NCI-H1417 treated with DMSO at 0.1 percent for 48 hours (cell line): ENCODE measurements at places on chromosomes 7 and 10.
A peak's percentile ranks its signal among the peaks of the same experiment; 100 is the strongest.

DNA sequence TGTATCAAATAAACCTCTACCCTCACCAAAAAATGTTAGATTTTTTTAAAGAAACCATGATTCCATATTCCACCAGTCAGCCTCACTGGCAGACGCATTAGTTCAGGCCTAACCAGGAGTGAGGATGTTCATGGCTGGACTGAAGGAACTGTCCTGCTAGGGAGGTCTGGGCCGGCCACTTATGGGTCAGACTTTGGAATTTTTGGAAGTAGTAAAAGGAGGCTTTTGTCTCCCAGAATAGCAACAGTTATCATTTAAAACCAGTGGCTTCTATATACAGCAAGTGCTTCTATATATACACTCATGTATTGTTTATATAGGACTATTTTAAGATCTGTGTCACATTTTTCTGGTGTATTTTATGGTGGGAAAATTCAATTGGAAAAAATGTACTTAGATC lies 120.5 kb downstream of the CNNM2 start:
- DNase-seq = no peak

GRCh38 chr7:24108906-24109376 lies 175.0 kb upstream of the NPY start:
- DNase-seq = no peak

GRCh38 chr10:16770670-16771069 lies 46.6 kb downstream of the RSU1 start:
- no peak for DNase-seq

DNA sequence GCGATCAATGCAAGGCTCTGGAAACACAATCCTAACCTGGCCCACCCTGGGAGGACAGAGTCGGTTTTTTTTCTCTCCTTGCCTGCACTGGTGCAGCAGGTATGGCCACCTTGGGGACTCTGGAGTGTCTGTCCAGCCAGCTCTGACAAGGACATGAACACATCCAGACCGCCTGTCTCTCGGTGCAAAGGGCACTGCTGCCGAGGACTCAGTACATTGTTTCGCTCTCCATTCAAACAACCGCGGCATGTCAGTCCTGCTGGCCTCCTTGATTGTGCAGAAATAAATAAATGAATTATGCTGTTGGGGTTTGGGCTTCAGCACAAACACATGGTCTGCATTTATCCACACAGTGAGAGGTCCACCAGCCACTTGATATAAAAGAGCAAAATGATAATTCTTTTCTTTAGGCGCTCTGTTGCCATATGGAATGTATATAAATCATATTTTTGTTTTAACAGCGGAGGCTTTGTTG lies 565.2 kb downstream of the KCNMA1 start:
- DNase-seq = no peak

- no peak for DNase-seq
These were observed 39.7 kb downstream of the RNF32 start for GRCh38 chr7:156680281-156680680.

GRCh38 chr10:7853226-7853842 lies 35.0 kb downstream of the TAF3 start:
- DNase-seq = no peak

GRCh38 chr10:110395350-110396283 lies 90.9 kb upstream of the SMNDC1 start:
- DNase-seq = no peak

DNA sequence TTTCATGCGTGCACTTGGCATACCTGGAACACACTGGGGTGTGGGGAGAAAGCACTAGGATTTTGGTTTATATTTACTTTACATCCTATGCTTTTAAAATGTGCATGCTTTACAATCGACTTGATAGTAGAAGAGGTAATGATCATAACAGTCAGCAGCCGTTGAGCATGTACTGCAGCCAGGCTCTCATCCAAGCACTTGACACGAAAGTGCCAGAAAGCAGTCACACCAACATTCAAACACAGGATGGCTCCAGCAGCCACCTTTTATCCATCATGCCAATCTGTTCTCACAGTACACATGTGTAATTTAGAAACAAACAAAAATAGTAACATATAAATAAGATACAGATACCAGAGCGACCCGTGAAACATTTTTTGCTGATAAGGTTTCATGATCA lies 1.2 kb upstream of the FAM241B start:
- DNase-seq = no peak

DNA sequence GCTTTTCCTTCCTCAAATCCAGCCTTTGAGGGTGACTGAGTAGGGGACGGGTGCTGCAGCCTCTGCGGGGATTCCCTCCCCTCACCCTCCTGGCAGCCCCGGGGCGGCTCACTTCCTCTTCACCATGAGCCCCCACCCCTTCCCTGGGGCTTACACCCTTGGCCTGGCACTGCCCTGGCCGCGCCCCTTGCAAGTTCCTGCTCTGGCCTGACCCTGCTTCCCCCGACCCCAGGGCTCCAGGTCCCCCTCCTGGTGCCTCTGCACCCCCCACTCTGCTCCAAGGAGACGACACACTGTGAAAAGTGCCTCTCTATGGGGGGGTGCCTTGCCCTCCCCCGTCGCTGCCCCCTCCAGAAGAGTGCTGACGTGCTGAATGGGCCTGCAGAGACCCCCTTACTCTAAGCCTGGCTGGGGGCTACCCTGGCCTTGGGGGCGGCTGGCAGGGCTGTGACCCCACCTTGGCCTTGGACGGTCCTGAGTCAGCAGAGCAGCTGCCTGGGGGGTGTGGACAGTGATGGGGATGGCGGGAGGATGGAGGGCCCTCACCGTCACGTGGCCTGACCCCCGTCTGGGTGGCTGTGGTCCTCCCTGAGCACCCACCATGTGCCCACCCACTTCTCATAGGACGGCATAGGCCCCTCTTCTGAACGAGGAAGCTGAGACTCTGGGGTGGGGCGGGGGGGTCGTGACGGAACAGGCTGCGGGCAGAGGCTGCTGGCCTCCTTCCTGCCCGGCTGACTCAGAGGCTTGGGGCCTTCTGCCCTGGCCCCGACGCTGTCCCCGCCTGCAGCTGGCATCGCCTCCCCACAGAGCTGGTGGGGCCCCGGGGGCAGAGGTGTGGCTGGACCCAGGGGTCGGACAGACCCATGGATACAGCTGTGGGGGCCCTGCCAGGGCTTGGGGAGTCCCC lies 9.8 kb downstream of the LFNG start:
- DNase-seq = no peak

GRCh38 chr7:20217193-20217948 lies at the start of gene MACC1:
MACC1 (minus strand) TSS chr7:20217384; CDS start chr7:20161862, 55,522 bp downstream.
- no peak for DNase-seq

GRCh38 chr7:111865430-111865829 lies 303.1 kb upstream of the IMMP2L start:
- no peak for DNase-seq

DNA sequence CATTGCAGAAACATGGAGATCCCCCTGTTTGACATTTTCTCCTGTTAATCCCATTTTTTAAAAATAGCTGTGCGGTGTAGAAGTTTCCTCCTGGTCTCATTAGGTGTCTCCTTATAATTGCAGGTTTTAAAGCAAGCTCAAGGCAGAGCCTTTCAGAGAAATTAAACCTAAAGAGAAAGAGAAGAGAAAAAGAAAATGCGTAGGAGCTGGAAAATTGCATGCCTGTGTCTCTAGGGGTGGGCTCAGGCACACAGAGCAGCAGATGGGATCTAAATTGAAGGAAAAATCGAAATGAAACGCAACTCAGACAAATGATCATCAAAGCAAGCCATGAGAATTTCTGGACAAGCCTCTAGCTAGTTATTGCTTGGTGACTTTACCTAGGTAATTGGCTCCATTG lies 40.1 kb downstream of the GPR26 start:
- no peak for DNase-seq

DNA sequence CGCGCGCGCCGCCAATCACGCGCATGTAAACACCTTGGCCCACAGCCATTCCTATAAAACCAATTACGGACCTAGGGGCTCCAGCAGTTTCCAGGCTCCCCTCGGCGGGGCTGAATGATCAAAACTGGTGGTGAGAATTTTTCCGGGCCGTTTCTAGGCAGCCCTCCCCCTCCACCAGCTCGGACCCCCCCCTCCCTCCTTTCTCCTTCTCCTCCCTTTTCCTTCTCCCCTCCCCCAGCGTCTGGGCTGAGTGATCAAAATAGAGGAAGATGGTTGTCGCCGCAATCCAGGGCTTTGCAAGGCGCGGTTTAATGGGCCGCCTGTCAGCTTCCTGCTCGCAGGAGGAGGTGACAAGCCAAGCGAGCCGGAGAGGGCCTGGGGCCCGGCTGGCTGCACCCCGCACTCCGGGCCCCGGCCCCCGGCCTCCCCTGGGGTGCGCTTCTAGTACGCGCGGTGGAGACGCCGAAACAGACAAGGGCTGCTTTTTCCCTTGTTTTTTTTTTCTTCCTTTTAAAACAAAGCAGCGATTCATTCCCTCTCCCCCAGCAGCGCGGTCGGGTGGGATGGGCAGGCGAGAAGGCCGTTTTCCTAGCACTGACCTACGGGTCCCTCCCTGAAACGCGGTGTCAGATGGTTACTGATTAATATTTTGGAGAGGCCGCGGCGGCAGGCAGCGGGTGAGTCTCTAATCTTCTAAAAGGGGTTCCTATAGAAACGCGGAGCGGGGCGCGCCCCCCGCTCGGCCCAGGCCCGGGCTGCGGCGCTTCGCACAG lies 528 bp upstream of the TNRC18 start:
- peak; percentile 92 for DNase-seq

DNA sequence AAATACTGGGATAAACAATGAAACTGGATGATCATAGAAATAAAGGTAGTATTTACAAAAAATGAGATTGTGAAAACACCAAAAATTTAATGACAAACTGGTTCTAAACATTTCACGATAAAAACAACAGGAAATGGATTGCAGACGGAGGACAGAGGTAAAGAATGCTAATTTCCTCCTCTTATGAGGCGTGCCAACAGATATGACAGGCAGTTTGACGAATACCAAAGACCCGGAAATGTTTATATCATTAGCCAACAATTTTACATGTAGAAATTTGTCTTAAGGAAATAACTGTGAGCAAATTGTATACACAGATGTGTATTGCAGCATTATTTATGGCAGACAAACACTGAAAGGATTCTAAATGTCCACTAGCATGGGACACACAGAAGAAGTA lies 162.0 kb upstream of the MGMT start:
- no peak for DNase-seq

DNA sequence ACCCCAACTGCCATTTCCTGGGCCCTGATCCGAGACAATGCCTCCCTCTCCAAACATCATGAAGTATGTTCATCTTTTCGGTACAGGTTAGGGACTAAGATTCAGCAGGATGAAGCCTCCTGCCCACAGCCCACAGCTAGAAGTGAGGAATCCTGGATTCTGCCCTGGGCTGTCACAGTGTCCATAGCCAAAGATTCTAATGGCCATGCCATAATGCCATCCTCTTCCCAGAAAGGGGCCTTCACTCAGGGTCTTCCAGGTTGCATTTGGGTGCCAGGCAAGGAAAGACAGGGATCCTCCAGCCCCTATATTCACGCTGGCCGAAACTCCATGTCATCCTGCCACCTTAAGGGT lies 15.7 kb upstream of the ZMIZ1 start:
- DNase-seq = no peak

GRCh38 chr7:1794888-1795542 lies 124.9 kb downstream of the ELFN1 start:
- no peak for DNase-seq

GRCh38 chr7:84113906-84114850 lies 80.4 kb downstream of the SEMA3A start:
- DNase-seq = no peak

DNA sequence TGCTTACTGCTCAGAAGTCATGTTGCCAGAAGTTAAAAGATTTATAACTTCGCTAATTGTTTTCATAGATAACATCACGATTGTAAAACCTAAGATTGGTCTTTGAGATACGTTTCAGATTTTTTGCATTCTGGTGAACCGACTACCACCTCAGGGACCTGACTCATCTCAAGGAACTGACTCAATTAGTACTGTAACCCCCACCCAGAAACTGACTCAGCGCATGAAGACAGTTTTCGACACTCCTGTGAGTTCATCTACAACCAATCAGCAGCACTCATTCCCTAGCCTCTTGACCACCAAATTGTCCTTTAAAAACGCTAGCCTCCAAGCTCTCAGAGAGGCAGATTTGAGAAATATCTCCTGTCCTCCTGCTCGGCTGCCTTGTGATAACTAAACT lies 72.3 kb downstream of the ELMO1 start:
- no peak for DNase-seq

DNA sequence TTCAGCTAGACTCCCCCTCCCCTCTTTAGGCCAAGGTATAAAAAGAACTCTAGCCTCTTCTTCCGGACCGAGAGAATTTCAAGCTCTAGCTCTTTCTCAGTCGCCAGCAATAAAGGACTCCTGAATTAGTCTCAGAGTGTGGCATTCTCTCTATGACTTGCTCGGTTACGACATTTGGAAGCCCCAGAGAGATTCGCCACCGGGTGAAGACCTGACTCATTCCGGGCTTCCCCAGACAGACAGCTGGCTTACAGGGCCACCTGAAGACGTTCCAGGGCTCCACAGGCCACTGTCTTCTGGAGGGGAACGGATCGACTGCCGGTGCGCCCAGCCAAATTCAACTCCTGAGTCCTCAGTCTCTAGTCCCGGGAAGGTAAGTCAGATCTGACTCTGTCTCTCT lies at the start of gene AKR1B15:
TSS of gene AKR1B15 (plus strand) at position 234 of the 400 bp plus-strand sequence. CDS start 15,510 bp downstream, outside the sequence.
- DNase-seq = no peak

- DNase-seq = no peak
These were observed 80.3 kb downstream of the CCDC3 start for GRCh38 chr10:12921163-12921562.

DNA sequence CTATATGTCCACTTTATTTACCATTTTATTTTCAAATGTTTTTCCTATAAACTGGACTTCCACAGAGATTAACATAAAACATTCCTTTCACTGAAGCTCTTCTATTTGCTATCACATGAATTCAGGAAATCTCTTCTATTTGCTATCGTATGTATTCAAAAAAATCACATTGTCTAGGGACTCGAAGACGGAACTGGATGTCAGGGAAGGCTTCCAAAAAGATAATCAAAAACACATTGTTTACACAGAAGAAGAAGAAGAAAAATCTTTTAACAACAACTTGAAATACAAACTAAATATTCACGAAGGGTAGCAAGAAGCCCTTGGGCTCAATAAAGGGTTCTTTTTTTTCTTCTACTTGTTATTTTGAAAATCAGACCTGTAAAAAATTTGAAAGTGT lies 426.1 kb upstream of the LRRN3 start:
- no peak for DNase-seq

DNA sequence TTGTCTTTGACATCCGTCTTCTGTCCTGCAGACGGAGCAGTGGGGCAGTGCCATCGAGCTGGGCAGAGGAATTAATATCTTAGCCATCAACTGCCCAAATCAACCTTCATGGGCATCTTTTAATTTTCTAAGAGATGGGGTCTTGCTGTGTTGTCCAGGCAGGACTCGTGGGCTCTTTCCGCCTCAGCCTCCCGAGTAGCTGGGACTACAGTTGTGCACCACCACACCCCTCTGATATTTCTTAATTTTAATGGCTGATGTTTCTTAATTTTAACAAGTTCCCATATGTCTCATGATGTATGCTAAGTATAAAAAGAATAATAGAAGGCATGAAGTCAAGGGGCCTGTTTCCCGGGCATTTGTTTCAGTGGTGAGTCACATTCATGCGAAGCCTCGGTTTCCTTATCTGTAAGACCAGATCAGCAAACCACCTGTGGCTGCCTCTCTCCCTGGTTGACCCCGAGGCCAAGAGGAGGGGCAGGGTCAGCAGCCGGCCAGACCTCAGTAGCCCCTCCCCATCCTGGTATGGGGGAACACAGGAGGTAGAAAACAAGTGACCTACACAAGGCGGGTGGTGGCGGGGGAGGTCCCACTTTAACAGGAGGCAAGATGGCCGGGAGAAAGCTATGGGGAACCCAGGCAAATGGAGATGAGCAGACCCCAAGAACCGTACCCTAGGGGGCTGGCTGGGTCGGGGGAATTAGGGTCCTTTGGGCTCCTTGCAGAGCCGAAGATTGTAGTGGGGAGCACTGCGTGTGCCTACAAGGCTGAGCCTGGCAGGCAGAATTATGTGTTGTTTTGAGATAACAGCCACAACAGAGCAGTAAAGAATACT lies 85.5 kb downstream of the CUX1 start:
- DNase-seq = no peak
